Stimulated activated naive B cell treated with anti-CD40 and anti-IgM and Interleukin-4, amounts not matched to agents 10 μg/mL and 1 μg/mL and 100 μg/mL, for 72 hours (primary cell): ENCODE measurements at places on chromosomes 11 and 22.

DNA sequence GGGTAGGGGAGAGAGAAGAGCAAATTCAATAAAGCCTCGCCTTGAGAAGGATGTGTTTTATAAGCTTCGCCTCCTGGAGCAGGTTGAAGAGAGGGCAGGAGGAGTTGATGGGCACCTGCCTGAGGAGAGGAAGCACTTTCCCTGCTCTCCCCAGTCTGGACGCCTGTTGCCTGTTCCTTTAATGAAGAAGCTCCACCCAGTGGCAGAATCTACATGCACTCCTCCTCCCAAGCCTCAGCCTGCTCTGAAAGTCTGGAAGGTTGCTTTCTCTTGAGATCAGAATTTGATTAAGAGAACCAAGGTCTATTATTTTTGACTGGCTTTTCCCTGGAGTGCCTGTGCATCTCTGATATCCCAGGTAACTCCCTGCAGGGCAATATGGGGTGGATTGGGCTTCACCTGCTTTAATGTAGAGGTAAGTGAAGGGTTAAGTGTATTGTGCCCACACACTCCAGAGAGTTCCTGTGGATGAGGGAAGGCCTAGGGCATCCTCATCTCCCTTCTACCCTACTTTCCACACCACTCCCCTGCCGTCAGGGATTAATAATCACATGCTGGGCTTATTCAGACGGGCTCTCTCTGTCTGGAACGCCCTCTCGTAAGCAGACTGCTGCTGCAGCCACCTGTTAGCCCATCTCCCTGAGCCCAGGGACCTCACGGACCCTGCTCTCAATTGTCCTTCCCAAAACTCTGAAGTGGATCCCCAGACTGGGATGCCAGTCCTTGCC, 22.3 kb downstream of the NTM start:
- no peak for DNase-seq

DNA sequence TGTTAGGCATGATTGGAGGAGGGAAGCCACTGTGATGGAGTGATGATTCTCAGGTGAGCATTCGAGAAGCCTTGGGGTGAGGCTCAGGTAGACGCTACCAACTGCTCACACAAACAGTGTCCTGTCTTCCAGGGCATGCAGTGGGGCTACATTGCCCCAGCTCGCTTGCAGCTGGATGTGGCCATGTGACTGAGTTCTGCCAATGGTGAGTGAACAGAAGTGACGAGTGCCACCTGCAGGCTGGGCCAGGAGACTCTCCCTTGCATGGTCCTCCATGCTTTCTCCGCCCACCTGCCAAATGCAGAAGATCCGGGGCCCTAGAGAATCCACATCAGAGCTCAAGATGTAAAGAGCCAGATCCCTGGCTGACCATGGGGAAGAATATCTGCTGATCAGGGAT, 195.9 kb downstream of the BCR start:
- DNase-seq: no peak

GRCh38 chr11:65260756-65261590, 789 bp upstream of the POLA2 start:
- DNase-seq: no peak

- DNase-seq: no peak
Observed at GRCh38 chr11:19193916-19194315, 7.9 kb downstream of the CSRP3 start.

GRCh38 chr11:15705891-15706290, 591.2 kb downstream of the INSC start:
- no peak for DNase-seq

DNA sequence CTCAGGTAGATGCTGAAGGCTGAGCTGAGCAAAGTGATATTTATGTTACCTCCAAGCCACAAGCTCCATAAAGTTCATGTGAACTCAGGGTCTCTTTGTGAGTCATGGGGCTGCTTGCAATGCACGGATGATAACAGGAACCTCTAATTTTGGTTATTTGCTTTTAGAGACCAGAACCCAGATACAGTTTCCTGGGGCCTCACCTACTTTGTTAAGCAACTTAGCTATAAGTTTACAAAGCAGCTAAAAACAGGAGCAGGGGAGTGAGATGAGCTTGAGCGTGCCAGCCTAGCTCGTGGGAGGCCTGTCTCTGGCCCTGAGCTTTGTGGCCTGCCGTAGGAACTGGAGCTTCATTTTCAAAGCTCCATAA, 29.2 kb downstream of the SREBF2 start:
- DNase-seq: peak; percentile 70

- no peak for DNase-seq
Observed at GRCh38 chr11:91248199-91248807, 976.3 kb upstream of the FAT3 start.

DNA sequence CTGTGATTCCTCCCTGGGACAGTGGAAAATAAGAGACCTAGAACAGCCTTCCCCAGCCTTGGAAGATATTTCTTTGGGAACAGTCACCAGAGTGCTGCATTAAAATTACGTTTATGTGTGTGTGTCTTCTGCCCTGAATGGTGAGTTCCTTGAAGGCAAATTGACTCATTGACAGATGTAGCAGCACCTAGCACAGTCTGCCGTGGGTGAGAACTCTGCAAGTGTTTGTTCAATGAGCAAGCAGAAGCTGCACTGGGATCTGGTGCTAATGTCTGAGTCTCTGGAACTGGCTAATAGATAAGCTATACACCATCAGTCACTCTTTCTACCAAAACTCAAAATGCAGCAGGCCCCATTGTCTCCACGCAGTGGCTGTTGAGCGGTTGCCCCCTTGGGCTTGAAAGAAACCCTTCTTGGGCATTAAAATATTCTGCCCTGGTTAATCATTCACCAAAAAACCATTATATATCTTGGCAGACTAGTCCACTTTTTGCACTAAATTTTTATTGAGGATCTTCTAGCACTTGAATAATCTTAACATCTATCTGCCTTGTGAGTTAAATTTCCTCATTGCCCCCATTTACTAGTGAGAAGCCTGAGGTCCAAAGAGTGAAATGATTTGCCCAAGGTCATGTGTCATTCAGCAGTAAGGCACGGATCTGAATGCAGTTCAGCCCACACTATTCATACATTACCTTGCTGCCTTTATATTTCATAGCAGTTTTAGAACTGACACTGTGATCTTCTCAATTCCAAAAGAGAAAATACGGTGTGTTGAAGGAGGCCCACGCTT, 87.8 kb upstream of the GALNT18 start:
- DNase-seq: no peak

- peak; percentile 40 for DNase-seq
Observed at GRCh38 chr22:39496131-39496838, 5.8 kb upstream of the MIEF1 start.

DNA sequence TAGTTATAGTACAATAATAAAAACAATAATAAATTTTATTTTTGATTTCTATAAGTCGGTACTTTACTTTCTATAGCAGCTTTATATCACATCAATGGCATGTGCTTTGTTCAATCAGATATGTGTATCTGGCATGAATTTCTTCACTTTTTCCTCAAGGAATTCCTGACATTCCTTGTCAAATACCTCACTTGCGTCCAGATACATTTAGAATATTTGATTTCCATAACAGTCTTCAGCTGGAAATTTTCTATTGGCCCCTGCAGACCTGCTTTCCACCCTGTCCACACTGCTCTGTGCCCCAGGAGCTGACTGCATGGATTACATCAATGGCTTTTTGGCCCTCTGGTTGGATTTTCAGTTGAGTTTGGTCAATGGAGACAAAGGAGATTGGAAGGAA, 93.2 kb downstream of the FAR1 start:
- DNase-seq: no peak

GRCh38 chr11:75337195-75337654, 14.2 kb downstream of the ARRB1 start:
- DNase-seq: no peak

DNA sequence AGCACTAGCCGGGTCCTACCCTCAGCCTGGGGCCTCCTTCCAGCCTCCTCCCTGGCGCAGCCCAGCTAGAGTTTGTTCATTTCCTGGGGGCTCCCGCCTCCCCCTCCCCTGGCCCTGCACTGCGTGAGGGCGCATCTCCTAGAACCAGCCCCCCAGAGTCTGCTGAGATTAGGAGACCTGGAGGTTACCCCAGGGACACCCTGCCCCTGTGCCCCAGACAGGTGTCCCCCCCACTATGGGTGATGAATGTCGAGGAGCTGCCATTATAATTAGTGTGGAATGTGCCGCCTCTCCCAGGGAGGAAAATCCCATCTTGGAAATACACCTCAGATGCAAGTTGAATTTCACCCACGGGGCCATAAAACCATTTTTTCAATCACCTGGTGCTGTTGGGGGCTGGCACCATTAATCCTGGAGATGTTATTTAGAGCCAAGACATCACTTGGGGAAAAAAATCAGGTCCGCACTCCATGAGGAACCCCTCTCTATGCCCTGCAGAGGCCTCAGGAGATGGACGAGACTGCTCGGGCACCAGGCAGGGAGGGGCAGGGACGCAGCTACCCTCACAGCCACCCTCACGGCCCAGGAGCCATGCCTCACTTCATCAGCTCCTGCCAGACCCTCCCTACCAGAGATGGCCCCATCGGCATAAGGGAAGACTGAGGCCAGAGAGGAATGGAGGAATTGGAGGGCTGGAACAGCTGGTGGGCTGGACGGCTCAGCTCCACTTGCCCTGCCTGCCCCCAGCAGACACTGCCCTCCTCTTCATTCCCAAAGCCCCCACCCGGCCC, 197.5 kb downstream of the IGLL1 start:
- DNase-seq: no peak

GRCh38 chr11:118219732-118220131, 5.1 kb downstream of the JAML start:
- no peak for DNase-seq

- no peak for DNase-seq
Observed at GRCh38 chr11:111963931-111964340, 26.8 kb downstream of the DIXDC1 start.

DNA sequence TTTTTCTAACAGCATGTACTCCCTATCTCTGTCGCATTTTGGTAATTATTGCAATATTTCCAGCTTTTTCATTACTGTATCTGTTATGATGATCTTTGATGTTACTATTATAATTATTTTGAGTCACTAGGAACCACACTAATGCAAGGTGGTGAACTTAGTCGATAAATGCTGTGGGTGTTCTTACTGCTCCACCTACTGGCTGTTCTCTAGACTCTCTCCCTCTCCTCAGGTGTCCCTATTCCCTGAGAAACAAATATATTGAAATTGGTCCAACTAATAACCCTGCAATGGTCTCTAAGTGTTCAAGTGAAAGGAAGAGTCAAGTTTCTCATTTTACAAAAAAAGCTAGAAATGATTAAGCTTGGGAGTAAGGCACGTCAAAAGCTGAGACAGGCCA, 10.5 kb downstream of the ARL14EP start:
- no peak for DNase-seq

DNA sequence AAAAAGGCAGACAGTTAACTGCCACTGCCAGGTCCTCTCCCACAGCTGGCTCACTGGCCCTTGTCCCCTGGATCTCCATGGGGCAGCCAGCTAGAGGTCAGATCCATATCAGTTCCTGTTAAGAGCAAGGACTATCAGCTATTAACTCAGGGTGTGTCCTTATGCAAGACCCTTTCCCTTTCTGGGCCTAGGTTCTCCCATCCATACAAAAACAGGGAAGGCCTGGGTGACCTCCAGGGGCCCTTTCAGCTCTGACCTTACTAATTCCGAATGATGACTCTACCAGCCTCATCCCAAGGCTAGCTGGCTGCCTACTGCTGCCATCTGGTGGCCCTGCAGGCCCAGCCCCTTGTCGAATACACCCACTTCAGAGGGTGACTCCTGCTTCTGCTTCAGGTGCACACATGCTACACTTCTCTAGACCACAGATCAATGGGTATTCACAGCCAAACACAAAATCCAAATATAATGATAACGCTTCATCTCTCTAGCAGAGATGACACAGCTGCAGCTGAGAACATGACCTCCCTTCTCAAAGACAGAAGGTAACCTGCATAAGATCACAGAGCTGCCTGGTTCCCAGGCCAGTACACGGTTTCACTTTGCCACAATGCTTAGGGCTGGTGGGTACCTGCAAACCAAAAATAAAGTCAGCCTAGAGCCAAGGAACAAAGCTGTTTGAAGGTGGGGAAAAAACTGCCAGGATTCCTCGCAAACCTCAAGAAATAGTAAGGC, 34.1 kb downstream of the SERGEF start:
- DNase-seq: peak; percentile 2

DNA sequence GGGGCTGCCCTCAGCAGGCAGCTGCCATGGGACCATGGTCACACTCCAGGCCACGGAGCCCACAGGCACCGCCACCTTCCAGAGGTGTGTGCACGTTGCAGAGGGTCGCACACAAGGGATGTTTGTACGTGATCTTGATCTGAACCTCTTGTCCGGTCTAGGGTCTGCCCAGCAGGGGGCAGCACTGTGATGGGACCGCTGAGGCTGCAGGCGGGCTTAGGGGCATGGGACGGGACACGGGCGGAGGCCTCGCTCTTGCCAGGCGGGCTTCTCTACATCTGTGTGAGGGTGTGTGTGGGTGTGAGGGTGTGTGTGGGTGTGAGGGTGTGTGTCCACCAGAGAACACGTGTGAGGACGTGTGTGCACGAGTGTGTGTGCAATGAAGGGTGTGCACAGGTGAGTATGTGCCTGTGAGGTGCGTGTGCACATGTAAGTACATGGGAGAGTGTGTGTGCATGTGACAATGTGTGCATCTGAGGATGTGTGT, 52.4 kb downstream of the CACNA1I start:
- DNase-seq: peak; percentile 35

GRCh38 chr22:49879871-49880270, 26.2 kb downstream of the ZBED4 start:
- no peak for DNase-seq
